ENCODE measurements at places on chromosomes 6 and 20. TPM values are rescaled to one million over a fixed set of nuclear protein-coding genes. Genes with fewer than 3 reads are reported as not detected.

The PKIB gene
- total RNA-seq: 1.8 TPM

The MTG2 gene
- 33.3 TPM for total RNA-seq

The CCN6 gene
- total RNA-seq: not detected

The SOX12 gene
- 12.5 TPM for total RNA-seq

The CTAGE9 gene
- not detected for total RNA-seq

The ADGRG6 gene
- 15.7 TPM for total RNA-seq

The PGBD1 gene
- total RNA-seq: 6.7 TPM

- no peak overlapping the region for H3K4me3 ChIP-seq
- H3K27me3 ChIP-seq: no peaks in the 10 kb centered on the region
- no peaks in the 10 kb centered on the region for H3K4me1 ChIP-seq
Observed at GRCh38 chr6:72461144-72461543, 160.7 kb upstream of the KCNQ5 start.

DNA sequence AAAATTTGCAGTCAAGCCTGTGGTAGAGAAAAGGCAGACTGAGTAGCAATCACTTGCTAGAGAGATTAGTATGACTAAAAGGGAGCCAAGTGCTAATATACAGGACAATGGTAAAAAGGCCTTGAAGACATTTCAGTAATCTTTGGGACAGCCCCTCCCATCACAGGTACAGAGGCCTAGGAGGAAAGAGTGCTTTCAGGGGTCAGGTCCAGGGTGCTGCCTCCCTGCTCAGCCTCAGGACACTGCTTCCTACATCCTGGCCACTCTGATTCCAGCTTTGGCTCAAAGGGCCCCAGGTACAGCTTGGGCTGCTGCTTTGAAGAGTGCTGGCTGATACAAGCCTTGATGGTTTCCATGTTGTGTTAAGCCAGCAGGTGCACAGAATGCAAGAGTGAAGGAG is 543.5 kb downstream of the MMUT start:
- no peaks in the 10 kb centered on the region for H3K36me3 ChIP-seq
- no peak overlapping the region for H3K4me3 ChIP-seq
- no peak overlapping the region for H3K27ac ChIP-seq

- no peaks in the 10 kb centered on the region for H3K4me1 ChIP-seq
- no peaks in the 10 kb centered on the region for H3K27me3 ChIP-seq
- no peaks in the 10 kb centered on the region for H3K36me3 ChIP-seq
- no peak overlapping the region for H3K4me3 ChIP-seq
- DNase-seq: no peak
Observed at GRCh38 chr6:124577734-124578281, 384.4 kb upstream of the RNF217 start.

DNA sequence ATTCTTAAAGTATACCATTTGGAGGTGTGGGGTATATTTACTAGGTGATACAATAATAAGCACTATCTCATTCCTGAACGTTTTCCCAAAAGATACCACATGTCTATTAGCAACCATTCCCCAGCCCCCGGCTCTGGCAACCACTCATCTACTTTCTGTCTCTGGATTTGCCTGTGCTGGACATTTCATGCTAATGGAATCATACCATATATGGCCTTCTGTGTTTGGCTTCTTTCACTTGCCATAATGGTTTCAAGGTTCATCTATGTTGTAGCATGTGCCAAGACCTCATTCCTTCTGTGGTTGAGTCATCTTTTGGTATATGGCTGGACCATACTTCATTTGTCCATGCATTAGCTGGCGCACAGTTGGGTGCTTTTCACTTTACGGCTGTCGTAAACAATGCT is 39.7 kb downstream of the BCAS4 start:
- H3K4me1 ChIP-seq: peaks cover 3% of the 10 kb centered on the region
- no peaks in the 10 kb centered on the region for H3K27me3 ChIP-seq
- H3K27ac ChIP-seq: no peak overlapping the region
- H3K36me3 ChIP-seq: no peaks in the 10 kb centered on the region

DNA sequence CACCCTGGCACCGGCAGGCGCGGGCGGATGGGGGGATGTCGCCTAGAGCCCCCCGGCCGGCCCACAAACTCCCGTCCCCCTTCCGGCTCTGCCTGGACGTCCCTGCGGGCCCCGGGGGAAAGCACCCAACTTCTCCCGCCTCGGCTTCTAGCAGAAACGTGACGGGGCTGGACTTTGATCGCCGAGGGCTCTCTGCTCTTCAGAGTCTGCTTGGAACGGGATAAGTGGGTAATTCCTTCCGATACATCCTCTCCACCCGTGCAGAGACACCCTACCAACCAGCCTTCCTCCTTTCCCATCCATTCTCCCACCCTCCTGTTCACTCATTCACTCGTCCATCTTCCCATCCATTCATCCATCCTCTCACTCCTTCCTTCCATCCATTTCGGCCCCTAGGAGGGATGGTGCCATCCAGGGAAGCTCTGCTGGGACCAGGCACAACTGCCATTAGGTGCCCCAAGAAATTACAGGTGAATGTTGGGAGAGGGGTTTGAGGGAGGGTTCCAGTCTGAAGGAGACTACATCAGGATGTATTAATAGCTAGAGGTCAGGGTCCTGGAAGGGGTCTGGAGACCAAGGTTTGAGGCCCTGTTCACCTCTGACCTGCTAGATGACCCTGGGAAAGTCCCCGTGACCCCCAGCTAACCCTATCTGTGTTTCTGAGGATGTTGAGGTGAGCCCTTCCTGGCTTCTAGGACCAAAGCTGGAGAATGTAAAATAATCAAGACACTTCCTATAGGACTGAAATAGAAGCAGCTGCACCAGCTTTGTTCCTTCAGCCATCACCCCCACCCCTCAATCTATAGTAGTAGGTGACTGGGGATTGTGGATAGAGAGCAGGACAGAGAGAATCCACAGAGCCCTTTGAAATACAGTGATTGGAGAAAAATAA is 538 bp downstream of the TTLL9 start:
- H3K27ac ChIP-seq: no peak overlapping the region
- no peaks in the 10 kb centered on the region for H3K36me3 ChIP-seq

DNA sequence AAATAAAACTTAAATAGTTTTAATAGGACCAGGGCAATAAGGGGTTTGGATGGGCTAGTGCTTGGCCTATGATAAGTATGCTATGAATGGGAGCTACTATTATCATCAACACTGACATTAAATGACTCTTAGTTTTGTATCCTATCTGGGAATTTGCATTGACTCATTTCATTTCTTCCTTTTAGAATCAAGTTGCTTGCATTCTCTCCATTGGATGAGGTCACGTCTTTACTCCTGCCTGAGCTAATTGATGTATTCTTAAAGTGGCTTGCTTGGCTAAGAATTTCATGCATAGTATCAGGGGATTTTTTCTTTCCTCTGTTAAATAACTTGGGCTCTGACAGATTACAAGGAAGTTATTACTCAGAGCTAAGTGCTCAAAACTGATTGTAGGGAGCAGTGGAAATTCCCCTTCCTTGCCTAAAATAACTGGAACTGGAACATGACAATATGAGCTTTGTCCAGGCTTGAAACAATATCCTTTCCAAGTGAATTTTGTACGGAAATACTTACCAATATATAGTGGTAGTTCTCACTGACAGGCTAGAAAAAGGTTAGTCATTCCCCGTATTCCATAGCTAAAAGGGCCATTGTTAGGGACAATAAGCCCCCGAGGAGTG is 169.9 kb downstream of the BCAS1 start:
- H3K4me1 ChIP-seq: peaks cover 1% of the 10 kb centered on the region
- H3K27ac ChIP-seq: peak overlapping the region; percentile 74
- no peaks in the 10 kb centered on the region for H3K27me3 ChIP-seq

- H3K36me3 ChIP-seq: no peaks in the 10 kb centered on the region
- H3K4me3 ChIP-seq: peak overlapping the region; percentile 78
- no peak overlapping the region for H3K27ac ChIP-seq
- H3K27me3 ChIP-seq: no peaks in the 10 kb centered on the region
Observed at GRCh38 chr6:138692058-138692977, 81.3 kb upstream of the CCDC28A start.

- H3K4me3 ChIP-seq: no peak overlapping the region
- H3K27me3 ChIP-seq: no peaks in the 10 kb centered on the region
- H3K4me1 ChIP-seq: peaks cover 6% of the 10 kb centered on the region
- DNase-seq: no peak
Observed at GRCh38 chr6:29964518-29964886, 22.2 kb downstream of the HLA-A start.

- H3K4me3 ChIP-seq: no peak overlapping the region
- no peaks in the 10 kb centered on the region for H3K4me1 ChIP-seq
- no peak overlapping the region for H3K27ac ChIP-seq
- no peaks in the 10 kb centered on the region for H3K27me3 ChIP-seq
- no peaks in the 10 kb centered on the region for H3K36me3 ChIP-seq
Observed at GRCh38 chr6:167162591-167162990, 4.8 kb upstream of the GPR31 start.

- H3K4me3 ChIP-seq: no peak overlapping the region
- DNase-seq: no peak
- H3K4me1 ChIP-seq: no peaks in the 10 kb centered on the region
- H3K27me3 ChIP-seq: no peaks in the 10 kb centered on the region
- H3K36me3 ChIP-seq: no peaks in the 10 kb centered on the region
Observed at GRCh38 chr6:93021235-93021915, 398.0 kb downstream of the EPHA7 start.

DNA sequence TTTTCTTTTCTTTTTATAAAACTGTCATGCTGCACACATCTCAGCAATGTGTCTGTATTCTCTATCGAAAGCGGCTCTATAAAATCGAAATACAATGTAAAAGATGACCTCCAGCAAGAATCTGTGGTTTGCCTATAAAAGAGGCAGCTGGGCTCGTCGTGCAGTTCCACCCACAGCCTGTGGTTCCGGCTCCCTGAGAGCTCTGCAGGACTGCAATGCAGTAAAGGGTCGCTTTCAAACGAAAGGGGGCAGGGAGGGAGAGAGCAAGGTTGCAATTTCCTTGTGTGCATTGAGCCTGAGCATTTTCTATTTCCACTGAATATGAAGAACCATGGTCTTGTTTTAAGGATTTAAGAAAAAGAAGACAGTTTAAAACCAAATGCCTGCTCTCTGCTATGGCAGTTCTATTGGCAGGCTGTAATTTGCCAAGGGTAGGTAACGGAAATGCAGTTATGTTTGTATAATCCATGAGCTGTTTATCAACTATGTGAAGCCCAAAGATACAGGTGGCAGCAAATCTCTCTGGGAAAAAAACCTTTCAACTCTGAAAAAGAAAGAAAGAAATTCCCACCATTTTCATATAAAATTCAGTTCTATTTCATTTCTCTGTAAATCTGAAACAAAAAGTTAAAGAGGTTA is 236.5 kb downstream of the HACE1 start:
- no peaks in the 10 kb centered on the region for H3K27me3 ChIP-seq
- H3K27ac ChIP-seq: no peak overlapping the region
- no peak overlapping the region for H3K4me3 ChIP-seq
- H3K36me3 ChIP-seq: no peaks in the 10 kb centered on the region
- H3K4me1 ChIP-seq: no peaks in the 10 kb centered on the region

DNA sequence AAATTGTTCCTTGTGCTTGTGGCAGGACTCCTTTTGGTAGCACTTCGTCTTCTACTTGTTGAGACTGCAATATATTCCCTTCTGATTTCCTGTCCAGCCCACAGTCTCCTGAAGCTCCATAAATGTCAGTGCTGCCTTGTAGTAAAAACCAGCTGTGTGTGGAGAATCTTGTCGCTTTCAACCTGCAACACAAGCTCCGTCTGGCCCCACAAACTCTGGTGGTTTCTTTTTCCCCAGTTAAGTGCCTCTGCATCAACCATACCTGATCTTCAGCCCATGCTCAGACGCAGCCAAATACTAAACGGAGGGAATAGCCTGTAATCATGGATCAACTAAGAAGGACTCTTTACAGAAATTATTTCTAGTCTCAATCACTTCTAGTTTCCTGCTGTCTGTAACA is 1133.3 kb upstream of the ADGRB3 start:
- no peak overlapping the region for H3K4me3 ChIP-seq
- H3K4me1 ChIP-seq: no peaks in the 10 kb centered on the region
- H3K36me3 ChIP-seq: no peaks in the 10 kb centered on the region
- H3K27me3 ChIP-seq: no peaks in the 10 kb centered on the region

Measured in aorta (tissue), 5 donors.